ENCODE measurements at places on chromosomes 4 and X.

GRCh38 chr4:73892966-73893365 is 23.8 kb downstream of the CXCL1 start:
- no peak overlapping the region for H3K27ac ChIP-seq
- no peaks in the 10 kb centered on the region for H3K27me3 ChIP-seq
- no peaks in the 10 kb centered on the region for H3K36me3 ChIP-seq
- H3K4me1 ChIP-seq, result no peaks in the 10 kb centered on the region
- no peak overlapping the region for H3K4me3 ChIP-seq

DNA sequence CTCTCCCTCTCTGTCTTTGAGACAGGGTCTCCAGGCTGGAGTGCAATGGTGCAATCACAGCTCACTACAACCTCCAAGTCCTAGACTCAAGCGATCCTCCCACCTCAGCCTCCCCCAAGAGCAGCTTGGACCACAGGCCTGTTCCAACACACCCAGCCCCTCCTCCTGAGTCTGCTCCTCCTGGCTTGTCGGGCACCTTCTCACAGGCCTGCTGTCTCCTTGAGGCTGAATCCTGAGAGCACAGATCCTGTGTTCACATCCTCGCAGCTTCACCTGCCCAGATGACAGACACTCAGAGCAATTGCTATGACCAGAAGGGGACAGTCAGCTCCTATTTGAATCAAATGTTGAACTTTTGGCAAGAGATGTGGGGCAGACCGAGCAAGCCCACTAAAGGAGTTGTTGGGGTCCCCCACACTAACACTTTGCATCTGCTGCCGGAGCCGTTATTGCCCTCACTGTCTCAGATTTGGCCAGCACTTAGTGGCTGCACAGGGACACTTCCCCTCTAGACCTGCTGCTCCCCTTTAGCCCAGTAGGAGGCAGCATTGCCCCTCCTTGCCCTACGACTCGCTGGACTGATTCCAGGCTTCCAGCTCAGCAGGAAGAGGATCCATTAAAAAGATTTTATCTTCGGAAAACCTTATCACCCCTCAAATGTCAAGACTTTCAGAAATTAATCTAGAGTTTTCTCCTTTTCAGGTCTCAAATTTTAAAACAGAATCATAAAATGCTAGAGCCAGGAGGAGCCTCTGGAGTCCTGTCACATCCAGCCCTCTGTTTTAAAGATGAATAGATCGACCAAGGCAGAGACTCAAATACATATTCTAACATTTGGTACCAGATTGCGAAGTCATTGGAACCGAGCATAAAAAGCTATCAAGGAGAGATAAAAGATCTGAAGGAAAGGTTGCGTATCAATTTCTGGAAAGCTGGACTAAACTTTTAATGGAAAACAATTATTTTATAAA is 113.7 kb downstream of the USP46 start:
- no peaks in the 10 kb centered on the region for H3K4me1 ChIP-seq
- H3K4me3 ChIP-seq, result peak overlapping the region; percentile 19
- H3K27ac ChIP-seq, result no peak overlapping the region
- peak; percentile 58 for DNase-seq
- no peaks in the 10 kb centered on the region for H3K36me3 ChIP-seq

DNA sequence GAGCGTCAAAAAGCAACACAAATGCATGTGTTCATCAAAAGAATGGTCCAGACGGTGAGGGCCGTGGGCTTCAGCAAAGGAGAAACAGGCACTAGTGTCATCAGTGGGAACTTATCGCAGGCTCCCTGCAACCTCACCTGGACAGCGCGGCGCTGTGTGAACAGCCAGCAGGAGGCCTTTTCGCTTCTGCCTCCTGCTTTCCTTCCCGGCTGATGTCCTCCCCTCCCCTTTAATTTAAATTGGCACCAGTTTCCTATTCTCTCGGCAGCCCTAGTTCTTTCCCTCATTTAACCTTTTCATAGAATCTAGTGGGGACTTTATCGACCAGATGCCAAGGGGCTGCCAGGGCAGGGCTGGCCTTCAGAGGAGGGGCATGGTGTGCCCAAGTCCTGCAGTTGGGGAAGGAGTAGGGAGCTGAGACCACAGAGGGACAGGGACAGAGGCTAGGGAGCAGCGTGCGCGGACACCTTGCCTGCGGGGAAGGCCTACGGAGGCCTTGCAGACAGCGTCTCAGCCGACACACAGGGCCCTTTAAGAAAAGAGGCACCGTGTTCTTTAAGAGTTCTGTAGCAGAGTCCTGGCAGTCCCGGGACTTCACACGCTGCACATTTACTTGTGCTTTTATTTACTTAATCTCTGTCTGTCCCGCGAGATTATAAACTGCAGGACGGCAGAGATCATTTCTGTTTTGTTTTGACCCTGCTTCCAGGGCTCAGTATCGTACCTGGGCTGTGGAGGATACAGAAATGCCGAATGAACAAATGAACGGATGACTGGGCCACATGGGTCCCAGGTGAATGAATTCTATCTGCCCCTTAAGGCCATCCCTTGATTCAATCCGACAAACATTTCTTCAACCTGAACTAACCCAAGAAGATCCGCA is 8.4 kb upstream of the SORBS2 start:
- no peak for DNase-seq
- no peaks in the 10 kb centered on the region for H3K36me3 ChIP-seq
- no peaks in the 10 kb centered on the region for H3K27me3 ChIP-seq

DNA sequence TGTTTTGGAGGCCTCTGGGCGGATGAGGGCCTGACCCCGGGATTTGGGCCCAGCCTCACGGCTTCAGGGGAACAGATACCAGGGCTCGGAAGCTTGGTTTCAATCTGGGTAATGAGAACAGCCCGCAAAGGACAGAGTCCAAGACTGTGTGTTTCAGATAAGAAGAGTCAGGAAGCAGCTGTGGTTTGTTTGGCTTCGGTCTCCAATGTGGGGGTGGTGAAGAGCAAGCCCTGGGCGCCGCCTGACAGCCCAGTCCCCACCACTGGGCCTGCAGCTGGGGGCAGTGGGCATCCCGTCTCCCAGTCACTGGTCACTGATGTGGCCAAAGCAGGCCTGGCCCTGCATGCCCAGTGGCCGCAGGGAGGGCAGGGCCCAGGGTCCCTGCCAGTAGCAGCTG is 9.1 kb downstream of the WFS1 start:
- no peaks in the 10 kb centered on the region for H3K27me3 ChIP-seq
- no peak overlapping the region for H3K4me3 ChIP-seq
- no peak for DNase-seq
- peaks cover 41% of the 10 kb centered on the region for H3K4me1 ChIP-seq

- no peak for DNase-seq
- no peak overlapping the region for H3K27ac ChIP-seq
- no peak overlapping the region for H3K4me3 ChIP-seq
Measured at GRCh38 chrX:142891046-142891445, 134.7 kb upstream of the SPANXN4 start.

All from thoracic aorta (tissue), 2 donors.